ENCODE measurements at places on chromosomes 16 and 17.

DNA sequence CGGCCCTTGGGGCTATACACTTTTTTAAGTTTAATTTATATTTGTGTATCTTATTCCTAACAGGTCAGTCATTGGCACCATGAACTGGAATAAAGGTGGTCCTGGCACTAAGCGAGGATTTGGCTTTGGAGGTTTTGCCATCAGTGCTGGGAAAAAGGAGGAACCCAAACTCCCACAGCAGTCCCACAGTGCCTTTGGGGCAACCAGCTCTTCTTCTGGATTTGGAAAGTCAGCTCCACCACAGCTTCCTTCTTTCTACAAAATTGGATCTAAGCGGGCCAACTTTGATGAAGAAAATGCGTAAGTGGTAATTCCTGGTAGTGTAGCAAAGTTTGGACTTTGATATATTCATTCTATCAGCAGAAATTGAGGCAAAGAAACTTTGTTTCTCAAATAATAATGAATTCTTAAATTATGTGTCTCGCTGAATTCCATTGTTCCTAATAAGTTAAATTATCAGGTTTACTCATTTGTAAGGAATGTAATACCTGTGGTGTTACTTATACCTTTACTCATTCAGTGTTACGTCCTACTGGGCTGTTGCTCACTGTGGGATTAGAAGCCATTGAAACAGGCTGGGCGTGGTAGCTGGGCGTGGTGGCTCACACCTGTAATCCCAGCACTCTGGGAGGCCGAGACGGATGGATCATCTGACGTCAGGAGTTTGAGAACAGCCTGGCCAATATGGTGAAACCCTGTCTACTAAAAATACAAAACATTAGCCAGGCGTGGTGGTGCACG is 13.2 kb downstream of the DDX42 start:
- no peak for DNase-seq

DNA sequence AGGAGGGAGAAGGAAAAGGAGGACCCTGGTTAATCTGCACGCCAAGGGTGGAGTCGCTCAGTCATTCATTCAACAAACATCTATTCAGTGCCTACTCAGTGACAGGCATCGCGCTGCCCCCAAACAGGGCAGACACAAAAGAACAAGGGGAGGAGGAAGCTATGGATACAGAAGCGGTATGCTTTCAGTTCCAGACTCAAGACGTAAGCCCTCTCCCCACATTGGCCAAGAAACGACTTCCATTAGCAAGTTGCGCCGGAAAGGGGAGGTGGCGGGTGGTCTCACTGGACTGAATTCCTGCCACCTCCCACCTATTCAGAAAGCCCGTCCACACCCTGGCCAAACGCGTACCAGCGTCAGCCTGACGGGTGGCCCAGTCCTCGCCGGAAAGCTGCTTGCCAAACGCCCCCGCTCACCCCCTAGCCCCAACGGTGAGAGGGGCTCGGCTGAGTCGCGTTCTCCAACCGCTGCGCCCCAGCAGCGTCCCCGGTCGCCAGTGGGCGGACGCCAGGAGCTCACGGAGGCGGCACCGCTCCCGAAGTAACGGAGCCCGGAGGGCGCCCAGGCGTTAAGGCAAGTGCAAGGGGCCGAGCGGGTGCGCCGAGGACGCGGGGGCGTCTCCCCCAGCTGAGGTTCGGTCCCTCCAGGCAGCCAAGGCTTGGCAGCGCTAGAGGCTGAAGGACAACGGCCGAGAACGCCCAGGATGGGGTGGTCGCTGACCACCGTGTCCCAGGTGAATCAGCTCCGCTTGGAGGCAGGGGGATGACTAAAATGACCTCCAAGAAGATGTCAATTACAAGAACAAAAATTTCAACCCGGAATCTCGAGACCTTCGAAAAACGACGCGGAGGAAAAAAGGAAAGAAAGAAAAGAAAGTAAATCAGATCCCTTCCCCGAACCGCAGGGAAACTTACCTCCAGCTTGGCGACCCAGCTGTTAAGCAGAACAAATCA is 470.7 kb downstream of the SOX9 start:
- DNase-seq, result peak; percentile 31

DNA sequence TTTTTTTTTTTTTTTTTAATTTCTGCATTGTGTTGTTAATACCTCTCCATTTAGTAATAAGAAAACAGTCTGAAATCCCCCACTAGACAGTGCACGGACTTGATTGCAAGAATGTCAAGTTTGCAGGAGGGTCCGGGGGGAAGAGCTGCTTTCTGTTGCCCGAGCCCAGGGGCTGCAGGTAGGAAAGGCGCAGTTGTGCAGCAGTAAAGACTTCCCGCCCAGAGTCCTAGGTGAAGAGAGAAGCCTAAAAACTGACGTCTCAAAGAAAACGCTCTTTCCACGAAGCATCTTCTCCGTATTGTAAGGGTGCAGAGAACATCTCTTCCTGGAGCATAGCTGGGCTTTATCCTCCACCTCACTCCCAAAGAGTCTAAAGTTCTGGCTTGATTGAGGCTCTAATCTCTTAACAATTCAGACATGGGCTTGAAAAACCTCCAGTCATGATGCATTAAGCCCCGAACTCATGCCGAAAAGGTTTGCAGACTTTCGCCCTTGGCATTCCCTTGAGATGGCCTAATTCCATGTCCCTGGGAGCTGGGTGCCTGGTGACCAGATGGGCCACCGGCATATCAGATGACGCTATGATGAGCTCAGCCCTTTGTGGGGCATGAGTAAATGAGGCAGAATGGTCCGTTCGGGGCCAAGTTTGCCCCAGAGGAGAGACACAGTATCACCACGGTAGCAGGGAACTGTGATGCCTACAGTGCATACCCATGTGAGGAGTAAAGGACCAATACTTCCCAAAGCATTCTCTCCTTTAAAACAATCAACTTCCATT is 436.2 kb upstream of the ZFHX3 start:
- DNase-seq, result no peak

GRCh38 chr17:29369831-29370735 is 20.1 kb upstream of the TAOK1 start:
- DNase-seq, result peak; percentile 44

DNA sequence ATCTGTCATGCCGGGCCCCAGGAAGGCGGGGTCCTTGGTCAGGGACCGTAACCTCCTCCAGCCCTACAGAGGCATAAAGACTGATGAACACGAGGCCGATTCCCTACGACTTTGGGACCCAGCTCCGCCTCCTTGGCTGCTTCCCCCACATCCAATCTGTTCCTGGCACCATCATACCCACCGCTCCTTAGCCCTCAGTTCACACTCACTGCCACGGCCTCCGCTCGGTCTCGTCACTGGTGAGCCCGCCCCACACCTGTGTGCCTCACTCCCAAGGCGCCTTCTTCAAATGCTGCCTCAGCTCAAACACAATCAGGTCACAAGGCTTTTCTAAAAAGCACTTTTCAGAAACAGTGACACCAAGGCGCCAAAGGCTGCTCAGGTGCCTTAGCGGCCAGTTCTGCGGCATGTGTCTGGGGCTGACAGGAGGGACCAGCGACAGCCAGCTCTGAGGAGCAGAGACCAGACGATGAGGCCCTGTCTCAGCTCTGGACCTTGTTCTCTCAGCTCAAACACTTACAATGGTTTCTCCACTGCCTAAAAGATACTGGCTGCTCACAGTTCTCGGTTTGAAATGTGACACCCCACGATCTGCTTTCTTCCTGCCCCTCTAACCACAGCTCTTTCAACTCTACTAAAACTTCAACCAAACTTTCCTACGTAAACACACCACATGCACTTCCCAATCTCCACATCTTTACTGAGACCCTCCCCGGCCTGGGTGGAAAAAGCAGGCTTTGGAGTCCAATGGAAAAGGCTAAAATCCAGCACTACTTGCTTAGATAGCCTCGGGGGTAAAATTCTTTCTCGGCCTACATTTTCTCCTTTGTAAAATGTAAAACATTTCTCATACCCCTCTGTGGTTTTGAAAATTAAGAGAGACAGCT is 33.2 kb downstream of the CYB5D2 start:
- peak; percentile 48 for DNase-seq

GRCh38 chr17:78140169-78141051 is 5.8 kb upstream of the C17orf99 start:
- DNase-seq, result peak; percentile 91
